GM12891 (cell line): ENCODE measurements at places on chromosomes 6 and 20.
A peak's percentile ranks its signal among the peaks of the same experiment; 100 is the strongest.

- DNase-seq, result no peak
These were observed 622.5 kb downstream of the PKHD1 start for GRCh38 chr6:51464956-51465355.

GRCh38 chr20:646107-646867 is 6.7 kb downstream of the SRXN1 start:
- no peak for DNase-seq

DNA sequence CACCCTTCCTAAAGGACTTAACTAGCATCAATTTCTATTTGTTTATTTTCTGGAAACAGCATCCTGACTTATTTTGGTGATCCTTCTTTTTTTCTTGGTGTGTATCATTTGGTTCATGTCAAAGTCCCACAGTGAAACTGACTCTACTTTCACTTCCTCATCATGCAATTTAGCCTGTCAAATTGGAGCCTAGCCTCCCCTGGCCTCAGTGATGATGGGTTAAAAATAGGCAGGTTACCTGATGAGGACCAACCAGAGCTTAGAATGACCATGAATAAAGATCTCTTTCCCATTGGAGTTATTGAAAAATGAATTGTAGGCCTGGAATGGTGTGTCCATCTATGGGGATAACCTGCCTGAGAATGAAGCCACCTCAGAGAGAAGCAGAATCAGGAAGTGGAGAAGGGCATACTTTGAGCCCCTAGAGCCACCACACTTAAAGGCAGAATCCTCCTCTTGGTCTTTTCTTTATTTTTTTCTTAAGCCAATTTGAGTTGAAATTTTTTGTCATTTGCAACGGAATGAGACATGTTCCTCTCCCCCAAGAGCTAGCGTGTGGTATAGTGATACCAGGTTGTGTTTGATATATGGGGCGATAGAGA is 105.6 kb downstream of the BTBD3 start:
- DNase-seq, result peak; percentile 4

DNA sequence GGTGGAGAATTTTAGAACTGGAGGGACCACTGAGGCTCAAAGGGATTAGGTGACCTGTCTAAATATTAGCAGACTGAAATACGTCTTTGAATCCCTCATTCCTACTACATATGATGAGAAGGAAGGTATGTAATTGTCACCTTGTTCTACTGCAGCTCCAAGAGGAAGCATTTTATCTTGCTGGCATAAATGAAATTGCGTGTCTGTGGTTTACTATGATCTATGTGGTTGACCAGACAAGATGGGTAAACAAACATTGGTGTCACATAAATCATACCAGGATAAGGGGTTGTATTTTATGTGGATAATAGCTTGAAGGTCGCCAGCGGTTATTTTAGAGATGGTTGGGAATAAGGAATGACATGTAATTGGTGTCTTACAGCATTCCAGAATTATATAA is 78.2 kb downstream of the LAMA4 start:
- no peak for DNase-seq

GRCh38 chr6:11076540-11076939 is 17.1 kb upstream of the SMIM13 start:
- DNase-seq, result no peak

DNA sequence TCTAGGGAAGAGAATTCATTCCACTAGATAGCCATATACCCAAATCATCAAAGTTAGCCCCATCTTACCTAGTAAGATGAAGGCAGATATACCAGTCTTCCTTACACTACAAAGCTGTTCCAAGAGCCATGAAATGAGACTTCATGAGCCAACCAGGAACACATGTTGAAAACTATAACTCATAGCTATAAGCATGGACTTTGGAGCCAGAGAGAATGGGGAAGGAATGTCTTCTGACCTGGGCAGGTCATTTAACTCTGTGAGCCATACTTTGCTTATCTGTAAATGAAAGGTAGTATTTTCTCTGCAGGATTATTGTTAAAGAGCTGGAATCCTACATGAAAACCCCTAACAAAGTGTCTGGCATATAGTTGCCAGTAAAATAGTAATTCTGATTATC is 27.3 kb downstream of the ADGRF5 start:
- no peak for DNase-seq

- no peak for DNase-seq
These were observed 35.6 kb downstream of the GNAS start for GRCh38 chr20:58888103-58888502.

DNA sequence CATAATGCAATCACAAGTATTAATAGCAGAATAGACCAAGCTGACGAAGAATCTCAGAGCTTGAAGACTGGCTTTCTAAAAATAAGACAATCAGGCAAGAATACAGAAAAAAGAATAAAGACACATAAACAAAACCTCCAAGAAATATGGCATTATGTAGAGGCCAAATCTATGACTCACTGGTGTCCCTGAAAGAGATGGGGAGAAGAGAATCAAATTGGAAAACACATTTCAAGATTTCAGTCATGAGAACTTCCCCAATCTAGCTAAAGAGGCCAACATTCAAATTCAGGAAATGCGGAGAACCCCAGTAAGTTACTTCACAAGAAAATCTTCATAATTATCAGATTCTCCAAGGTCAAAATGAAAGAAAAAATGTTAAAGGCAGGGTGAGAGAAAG is 69.0 kb upstream of the PDE7B start:
- DNase-seq, result no peak

DNA sequence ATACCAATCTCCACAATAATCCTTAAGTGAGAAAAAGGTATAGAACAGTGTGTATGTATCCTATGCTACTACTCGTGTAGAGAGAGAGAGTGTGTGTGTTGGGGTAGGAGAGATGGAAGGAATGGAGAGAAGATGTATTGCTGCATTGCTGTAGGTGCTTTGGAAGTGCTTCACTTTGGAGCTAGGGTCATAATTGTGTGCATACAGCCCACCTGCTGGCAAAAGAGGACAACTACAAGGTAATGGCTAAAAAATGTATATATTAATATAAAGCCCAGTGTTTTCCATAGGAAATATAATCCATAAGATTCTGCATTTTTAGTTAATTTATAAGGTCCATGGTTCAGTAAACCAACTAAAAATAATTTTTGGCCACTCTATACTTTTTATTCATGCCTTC is 36.1 kb downstream of the SERAC1 start:
- peak; percentile 13 for DNase-seq

GRCh38 chr6:168498161-168498843 is 57.3 kb downstream of the SMOC2 start:
- no peak for DNase-seq

- DNase-seq, result no peak
These were observed 6.9 kb upstream of the C20orf203 start for GRCh38 chr20:32680544-32681174.

DNA sequence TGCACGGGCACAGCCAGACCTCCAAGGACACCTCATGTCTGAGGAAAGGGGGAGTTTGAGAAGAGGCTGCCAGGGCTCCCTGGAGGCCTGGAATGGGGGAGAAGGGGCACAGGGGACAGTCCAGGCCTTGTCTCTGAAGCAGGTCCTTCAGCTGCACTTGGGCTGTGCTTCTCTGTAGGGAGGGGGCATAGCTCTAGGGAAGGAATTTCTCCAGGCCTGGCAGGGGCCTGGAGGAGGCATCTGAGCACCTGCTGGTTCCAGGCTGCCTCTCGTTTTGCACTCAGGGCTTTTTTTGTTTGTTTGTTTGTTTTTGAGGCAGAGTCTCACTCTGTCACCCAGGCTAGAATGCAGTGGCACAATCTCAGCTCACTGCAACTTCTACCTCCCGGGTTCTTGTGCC is 67.7 kb downstream of the BCAS4 start:
- DNase-seq, result no peak

GRCh38 chr20:24283186-24283585 is 186.2 kb upstream of the SYNDIG1 start:
- no peak for DNase-seq

- DNase-seq, result no peak
These were observed 528.7 kb upstream of the RNF217 start for GRCh38 chr6:124433387-124434160.

- DNase-seq, result no peak
These were observed 59.2 kb upstream of the DUSP22 start for GRCh38 chr6:232982-233640.

- DNase-seq, result no peak
These were observed 57.8 kb downstream of the AGPAT4 start for GRCh38 chr6:161215876-161216615.

DNA sequence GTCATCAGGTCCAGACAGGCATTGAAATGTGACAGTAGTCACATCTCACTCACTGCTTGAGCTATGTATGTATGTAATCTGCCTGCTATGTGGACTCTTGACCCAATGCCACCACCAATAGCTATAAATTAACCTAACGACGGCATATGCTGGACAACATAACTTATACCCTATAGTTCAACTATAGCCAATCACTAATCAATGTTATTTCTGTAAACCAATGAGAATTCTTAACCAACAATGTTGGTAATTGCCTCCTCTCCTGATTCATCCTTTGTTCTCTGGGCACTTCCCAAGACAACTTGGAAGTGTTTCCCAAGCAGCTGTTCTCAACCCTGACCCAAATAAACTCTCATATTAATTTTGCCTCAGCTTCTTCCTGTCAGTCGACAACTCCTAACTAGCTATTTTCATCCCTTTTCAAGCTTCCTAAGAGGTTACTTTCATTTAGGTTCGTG is 24.1 kb upstream of the SERPINB1 start:
- DNase-seq, result no peak

DNA sequence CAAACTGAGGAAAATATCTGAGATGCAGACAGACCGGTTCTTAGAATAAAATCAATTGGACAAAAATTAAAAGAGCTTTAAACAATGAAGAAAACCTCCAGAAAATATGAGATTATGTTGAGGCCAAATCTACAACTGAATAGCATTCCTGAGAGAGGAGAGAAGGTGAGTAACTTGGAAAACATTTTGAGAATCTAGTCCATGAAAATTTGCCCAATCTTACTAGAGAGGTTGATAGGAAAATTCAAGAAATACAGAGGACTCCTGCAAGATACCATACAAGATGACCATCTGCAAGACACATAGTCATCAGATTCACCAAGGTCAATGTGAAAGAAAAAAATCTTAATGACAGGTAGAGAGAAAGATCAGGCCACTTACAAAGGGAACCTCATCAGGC is 437.7 kb upstream of the ADGRB3 start:
- DNase-seq, result no peak

- DNase-seq, result no peak
These were observed 16.6 kb downstream of the POM121L2 start for GRCh38 chr6:27295301-27296079.

DNA sequence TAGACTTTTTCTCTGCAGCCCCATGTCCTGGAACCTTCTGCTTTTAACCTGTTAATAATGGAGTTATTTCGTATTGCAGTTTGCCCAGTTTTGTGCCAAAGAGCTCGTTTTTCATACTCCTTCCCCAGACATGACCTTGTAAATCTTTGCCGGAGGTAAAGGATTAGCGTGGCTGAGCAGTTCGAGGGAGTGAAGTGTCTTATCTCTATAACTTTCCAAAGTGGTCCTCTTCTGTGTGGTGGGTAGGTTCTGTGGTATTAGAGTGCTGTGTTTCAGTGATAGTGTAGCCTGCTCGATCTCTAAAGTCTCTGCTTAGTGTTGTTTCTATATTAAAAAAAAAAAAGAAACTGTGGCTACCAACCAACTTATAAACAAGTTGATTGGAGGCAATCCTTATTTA is 67.5 kb downstream of the FARS2 start:
- DNase-seq, result no peak

DNA sequence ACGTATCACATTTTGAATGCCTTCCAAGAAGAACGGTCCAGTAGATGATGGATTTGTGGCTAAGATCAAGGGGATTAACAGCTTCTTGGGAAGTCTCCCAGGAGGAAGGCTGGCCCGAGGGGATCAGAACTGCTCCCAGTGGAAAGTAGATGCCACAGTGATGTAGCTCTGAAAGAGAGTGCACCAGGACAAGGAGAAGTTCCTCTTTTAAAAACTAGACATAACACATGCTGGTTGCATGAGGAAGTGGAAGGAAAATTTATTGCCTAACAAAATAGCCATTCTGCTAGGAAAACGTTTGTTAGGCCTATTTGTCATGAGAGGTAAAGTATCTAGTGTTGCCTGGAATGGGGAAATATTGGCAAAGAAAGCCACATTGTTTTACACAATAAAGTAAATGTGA is 87.8 kb downstream of the CDH26 start:
- DNase-seq, result no peak

DNA sequence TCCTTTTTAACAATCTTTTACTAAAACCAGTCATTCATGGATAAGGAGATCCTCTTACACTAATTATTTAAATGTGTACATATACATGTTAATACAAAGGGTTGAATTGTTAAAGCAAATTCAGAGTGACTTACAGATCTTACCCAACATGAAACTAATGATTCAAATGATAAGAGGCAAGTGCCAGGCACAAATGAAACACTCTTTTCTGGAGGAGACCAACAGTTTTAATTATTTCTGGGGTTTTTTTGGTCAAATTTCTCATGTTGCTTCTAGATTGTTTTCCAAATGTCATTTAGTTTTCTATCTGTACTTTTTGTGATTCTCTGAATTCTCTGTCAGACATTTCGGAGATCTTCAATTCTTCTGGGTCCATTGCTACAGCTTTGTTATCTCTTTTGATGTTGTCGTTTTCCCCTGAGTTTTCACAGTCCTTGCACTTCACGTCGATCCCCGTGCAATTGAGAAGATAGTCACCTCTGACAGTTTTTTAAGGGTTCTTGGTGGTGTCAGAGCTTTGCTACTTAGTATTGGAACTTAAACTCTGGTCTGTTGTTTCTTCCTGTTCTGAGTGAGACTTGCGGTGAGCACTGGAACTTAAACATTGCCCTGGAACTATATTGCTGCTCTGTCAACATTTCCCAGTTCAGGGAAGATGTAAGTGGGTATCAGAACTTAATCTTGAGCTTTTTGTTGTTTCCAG is 23.2 kb downstream of the MAS1 start:
- DNase-seq, result no peak
